ENCODE measurements at places on chromosomes 3 and 15.
A peak's percentile ranks its signal among the peaks of the same experiment; 100 is the strongest.

DNA sequence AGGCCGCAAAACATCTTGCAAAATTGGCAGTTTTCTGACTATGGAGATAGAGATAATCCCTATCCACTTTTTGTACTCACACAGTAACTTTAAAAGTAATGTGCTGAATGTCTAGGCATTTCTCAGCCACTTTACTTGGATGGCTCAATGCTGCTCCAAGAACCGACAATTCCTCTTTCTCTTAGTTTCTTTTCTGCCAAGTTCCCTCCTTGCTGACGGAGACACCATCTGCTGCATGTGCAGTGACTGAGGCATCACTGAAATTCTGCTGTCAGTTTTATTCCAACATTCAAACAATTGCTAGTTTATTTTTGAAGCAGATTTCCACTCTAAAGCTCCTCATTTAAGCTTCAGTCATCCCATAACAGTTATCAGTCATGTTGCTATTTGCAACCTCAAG, 116.0 kb upstream of the RBMS3 start:
- no peaks in the 10 kb centered on the region for H3K36me3 ChIP-seq
- H3K27ac ChIP-seq, result no peak overlapping the region
- no peaks in the 10 kb centered on the region for H3K4me1 ChIP-seq
- no peak for DNase-seq

DNA sequence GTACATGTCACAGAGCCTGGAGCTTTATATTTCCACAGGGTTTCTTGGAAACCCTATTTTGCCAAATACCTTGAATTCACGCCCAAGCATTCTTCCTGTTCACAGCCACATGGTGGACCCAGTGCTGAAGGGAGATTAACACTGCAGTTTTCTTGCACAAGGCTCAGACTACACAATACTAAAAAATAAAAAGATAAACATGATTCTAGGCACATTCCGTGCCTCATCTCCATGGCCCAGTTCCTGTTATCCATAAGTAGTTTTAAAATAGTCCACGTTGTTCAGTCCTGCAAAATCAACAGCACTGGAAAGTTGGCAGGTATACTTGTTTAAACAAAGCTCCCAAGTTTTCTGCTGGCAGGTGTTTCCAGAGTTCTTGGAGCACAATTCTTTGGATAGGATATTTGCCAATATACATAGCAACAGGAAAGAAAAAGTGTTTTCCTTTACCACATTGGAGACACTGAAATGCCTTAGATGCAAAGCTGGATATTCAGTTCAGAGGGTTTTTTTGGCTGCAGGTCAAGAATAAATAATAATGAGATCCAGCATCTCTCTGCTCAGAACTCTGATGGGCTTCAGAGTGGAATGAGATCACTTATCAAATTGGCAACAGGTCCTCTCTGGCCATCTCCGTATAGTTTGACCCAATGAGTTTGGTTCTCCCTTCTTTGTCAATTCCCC, 88.1 kb upstream of the TGFBR2 start:
- no peaks in the 10 kb centered on the region for H3K36me3 ChIP-seq
- DNase-seq, result no peak
- no peaks in the 10 kb centered on the region for H3K27me3 ChIP-seq
- no peak overlapping the region for H3K4me3 ChIP-seq
- H3K4me1 ChIP-seq, result no peaks in the 10 kb centered on the region
- H3K27ac ChIP-seq, result no peak overlapping the region

GRCh38 chr15:65682404-65682911, 60.7 kb downstream of the SLC24A1 start:
- H3K27me3 ChIP-seq, result no peaks in the 10 kb centered on the region
- H3K36me3 ChIP-seq, result no peaks in the 10 kb centered on the region
- H3K4me1 ChIP-seq, result no peaks in the 10 kb centered on the region
- H3K27ac ChIP-seq, result no peak overlapping the region

DNA sequence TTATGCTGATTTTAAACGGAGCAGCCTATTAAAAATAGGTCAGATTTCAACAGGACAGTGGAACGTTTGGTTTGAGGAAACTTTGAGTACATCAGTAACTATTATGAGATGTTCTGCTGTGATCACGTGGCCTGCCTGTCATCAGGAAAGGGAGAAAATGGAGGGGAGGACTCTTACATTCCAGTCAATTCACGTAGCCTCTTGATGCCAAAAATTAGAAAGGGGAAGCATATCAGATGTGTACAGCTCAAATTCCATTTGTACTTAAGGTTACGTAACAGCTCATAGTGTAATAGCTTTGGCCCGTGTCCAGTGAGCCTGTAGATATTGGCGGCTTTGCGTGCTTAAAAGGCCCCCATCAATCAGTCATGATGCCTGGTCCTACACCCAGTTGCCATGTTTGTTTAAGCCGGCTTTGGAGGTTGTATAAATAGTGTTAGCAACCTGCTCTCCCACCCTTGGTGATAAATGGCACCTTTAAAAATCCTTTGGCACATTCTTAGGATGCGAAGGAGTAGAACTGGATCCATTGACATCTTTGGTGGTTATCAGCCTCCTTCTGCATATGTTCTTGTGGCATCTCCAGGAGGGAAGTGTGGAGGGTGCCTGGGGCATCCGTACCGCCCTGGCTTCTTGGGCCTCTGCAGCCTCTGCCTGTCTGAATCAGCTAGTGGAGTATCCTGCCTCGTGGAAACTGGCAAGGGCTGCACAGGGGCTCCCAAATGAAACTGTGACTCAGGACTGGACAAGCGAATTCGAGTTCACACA, 163.9 kb downstream of the THSD4 start:
- no peak overlapping the region for H3K4me3 ChIP-seq
- no peaks in the 10 kb centered on the region for H3K27me3 ChIP-seq
- no peak overlapping the region for H3K27ac ChIP-seq
- H3K36me3 ChIP-seq, result no peaks in the 10 kb centered on the region
- no peak for DNase-seq
- no peaks in the 10 kb centered on the region for H3K4me1 ChIP-seq

DNA sequence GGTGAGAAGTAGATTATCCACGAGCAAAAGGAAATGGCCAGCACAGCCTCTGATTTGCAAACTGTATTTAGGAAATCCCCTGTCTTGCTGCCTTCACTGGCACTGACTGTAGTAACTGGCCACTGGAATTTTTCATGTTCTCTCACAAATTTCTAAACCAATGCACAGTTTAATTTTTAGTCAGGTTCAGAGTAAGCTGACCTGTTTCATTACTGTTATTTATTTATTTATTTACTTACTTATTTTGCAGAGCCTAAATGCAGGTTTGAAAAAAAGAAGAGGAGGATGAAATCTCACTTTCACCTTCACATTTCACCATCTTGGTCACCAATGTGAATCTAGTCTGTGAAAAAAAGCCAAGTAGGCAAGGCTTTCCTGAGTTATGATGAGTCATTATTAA, 291.0 kb downstream of the PLOD2 start:
- H3K36me3 ChIP-seq, result no peaks in the 10 kb centered on the region
- H3K27ac ChIP-seq, result no peak overlapping the region
- no peaks in the 10 kb centered on the region for H3K27me3 ChIP-seq
- no peak for DNase-seq

- H3K27me3 ChIP-seq, result no peaks in the 10 kb centered on the region
- no peak overlapping the region for H3K27ac ChIP-seq
- no peaks in the 10 kb centered on the region for H3K36me3 ChIP-seq
- H3K4me1 ChIP-seq, result no peaks in the 10 kb centered on the region
- H3K4me3 ChIP-seq, result no peak overlapping the region
- DNase-seq, result peak; percentile 95
These were observed 79.3 kb downstream of the ATP10A start for GRCh38 chr15:25783607-25784540.

GRCh38 chr3:128080323-128081080, 28.3 kb downstream of the SEC61A1 start:
- H3K36me3 ChIP-seq, result peaks cover 7% of the 10 kb centered on the region
- H3K4me1 ChIP-seq, result peaks cover 10% of the 10 kb centered on the region
- H3K27ac ChIP-seq, result no peak overlapping the region
- peaks cover 2% of the 10 kb centered on the region for H3K27me3 ChIP-seq

DNA sequence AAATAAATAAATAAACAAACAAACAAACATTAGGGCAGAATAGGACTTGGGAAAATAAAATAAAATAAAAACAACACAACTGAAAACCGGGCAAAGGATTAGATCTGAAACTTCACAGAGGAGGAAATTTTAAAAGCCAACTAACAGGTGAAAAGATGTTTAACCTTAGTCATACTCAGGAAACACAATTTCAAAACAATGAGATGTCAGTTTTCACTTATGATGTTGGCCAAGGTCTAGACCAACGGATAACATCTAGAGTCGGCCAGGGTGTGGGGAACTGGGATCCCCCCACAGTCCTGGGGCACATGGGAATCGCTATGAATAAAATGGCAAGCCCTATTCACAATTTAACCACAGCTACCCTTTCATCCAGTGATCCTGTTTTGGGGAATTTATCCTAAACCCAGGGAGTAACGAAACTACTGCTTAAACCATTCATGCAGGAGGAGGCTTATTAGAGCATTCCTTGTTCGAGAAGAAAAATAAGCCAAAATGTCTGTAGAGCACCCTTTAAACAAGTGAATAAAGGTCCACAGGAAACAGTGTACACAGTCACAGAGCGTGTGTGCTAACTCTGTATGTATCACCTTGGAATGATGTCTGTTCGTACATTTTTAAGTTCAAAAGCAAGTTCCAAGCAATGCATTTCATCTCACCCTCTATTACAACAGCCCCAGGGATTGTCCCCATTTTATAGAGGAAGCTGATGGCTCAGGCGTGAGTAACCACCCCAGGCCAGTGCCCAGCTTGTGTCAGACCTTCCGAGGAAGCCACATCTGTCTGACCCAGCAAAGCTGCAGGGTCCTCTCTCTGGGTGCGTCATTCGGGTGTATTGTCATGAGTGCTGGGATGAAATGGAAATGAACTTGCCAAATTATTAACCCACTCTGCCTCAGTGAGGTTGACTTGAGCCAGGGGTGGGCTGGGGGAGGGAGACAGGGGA, 6.3 kb upstream of the ANPEP start:
- no peaks in the 10 kb centered on the region for H3K4me1 ChIP-seq
- no peak overlapping the region for H3K4me3 ChIP-seq
- H3K27me3 ChIP-seq, result peaks cover 2% of the 10 kb centered on the region
- H3K36me3 ChIP-seq, result no peaks in the 10 kb centered on the region
- DNase-seq, result no peak

DNA sequence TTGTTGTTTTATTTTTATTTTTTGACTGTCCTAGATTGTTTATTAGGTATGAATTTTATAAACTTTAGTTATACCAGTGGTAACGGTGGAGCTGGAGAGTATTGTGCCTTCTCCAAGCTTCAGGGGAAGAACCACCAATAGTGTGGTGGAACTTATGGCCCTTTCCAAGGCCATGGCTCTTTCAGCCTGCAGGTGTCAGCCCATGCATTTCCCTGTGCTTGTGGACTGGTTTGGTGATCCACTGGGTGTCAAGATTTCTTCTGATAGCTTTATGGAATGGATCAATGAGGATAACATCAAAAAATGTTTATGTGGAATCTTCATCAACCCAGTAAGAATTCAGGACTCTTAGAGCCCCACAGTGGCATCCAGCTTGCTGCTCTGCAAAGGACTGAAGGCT, 19.2 kb upstream of the SCAMP5 start:
- no peak for DNase-seq
- H3K27me3 ChIP-seq, result no peaks in the 10 kb centered on the region
- H3K27ac ChIP-seq, result no peak overlapping the region

DNA sequence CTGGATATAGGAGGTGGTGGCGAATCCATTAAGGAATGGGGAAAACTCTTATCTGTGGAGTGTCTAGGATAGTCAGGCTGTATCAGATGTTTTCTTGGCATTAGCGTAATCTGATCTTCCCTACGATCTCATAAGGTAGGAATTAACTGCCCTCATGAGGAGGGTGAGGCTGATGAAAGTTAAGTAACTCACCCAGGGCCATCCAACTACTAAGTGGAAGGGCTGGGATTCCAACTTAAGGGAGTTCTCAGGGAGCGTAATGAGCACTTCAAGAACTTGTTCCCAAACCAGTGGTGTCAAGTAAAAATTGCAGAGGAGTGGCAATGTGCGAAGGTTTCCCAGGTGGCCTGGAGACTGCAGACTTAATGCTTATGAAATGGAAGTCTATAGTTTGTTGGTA, 55.9 kb upstream of the OSBPL11 start:
- no peak overlapping the region for H3K27ac ChIP-seq
- no peaks in the 10 kb centered on the region for H3K4me1 ChIP-seq
- H3K4me3 ChIP-seq, result no peak overlapping the region
- no peak for DNase-seq
- H3K36me3 ChIP-seq, result no peaks in the 10 kb centered on the region
- H3K27me3 ChIP-seq, result no peaks in the 10 kb centered on the region

DNA sequence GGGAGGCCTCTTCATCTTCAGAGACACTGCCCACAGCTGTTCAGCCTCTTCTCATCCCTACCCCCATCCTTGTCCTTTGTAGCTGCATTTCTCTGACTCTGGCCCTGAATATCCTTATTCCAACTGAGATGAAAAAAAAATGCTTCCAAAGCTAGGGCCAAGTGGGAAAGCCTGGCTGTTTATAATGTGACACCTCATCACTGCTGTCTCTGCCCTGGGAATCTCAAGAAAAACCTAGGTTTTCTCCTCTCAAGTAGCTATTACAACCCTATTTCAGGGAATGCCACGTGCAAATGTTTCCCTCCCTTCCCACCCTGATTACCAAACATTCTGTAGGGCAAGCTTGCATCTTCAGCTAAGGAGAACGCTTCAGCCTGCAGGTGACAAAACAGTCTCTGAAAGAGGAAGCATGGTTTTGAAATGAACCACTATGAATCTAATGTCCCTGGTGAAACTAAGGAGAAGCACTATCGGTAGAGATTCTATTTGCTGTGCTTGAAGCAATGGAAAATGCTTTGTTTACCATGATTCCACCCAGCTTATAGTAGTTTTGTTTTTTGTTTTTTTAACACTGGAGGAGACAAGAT, 65.4 kb downstream of the USF3 start:
- no peaks in the 10 kb centered on the region for H3K4me1 ChIP-seq
- H3K4me3 ChIP-seq, result no peak overlapping the region
- DNase-seq, result no peak
- no peak overlapping the region for H3K27ac ChIP-seq

GRCh38 chr15:43541785-43542184, 24.4 kb downstream of the MAP1A start:
- H3K27me3 ChIP-seq, result no peaks in the 10 kb centered on the region
- no peak for DNase-seq
- no peak overlapping the region for H3K27ac ChIP-seq
- H3K4me1 ChIP-seq, result no peaks in the 10 kb centered on the region
- no peaks in the 10 kb centered on the region for H3K36me3 ChIP-seq

GRCh38 chr15:93124126-93124525, 35.1 kb upstream of the RGMA start:
- H3K4me3 ChIP-seq, result no peak overlapping the region
- no peak overlapping the region for H3K27ac ChIP-seq
- DNase-seq, result no peak
- no peaks in the 10 kb centered on the region for H3K36me3 ChIP-seq
- H3K27me3 ChIP-seq, result no peaks in the 10 kb centered on the region
- H3K4me1 ChIP-seq, result no peaks in the 10 kb centered on the region

GRCh38 chr3:134334901-134335280, 39.4 kb downstream of the AMOTL2 start:
- H3K27ac ChIP-seq, result no peak overlapping the region
- no peak for DNase-seq
- H3K36me3 ChIP-seq, result no peaks in the 10 kb centered on the region
- H3K27me3 ChIP-seq, result no peaks in the 10 kb centered on the region

GRCh38 chr15:29570121-29570947, 251.9 kb downstream of the TJP1 start:
- no peak overlapping the region for H3K27ac ChIP-seq
- peak; percentile 70 for DNase-seq
